ENCODE measurements at places on chromosomes 12 and 14.

GRCh38 chr14:59918824-59919569 is 947 bp upstream of the LRRC9 start:
- peak; percentile 6 for DNase-seq

DNA sequence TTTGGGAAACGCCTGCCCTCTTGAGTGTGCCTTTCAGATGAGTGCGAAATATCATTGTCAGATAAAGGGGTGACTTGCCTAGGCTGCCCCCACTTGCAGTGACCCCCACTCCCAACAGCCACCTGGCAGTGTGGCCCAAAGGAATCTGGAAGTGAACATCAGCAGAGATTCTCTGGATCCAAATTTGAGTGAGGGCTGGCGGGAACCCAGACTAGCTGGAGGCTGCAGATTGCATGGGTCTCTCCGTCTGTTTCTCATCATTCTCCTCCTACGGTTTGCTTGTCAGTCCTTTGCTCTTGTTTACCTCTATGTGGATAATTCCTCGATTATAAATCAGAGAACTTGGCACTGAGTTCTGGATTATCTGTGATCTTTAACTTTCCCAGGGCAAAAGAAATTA is 280.8 kb downstream of the ZFP36L1 start:
- no peak for DNase-seq

GRCh38 chr12:113409462-113410124 is 5.9 kb upstream of the SDS start:
- no peak for DNase-seq

- no peak for DNase-seq
These were observed 218.2 kb downstream of the PRKD1 start for GRCh38 chr14:29709490-29709889.

DNA sequence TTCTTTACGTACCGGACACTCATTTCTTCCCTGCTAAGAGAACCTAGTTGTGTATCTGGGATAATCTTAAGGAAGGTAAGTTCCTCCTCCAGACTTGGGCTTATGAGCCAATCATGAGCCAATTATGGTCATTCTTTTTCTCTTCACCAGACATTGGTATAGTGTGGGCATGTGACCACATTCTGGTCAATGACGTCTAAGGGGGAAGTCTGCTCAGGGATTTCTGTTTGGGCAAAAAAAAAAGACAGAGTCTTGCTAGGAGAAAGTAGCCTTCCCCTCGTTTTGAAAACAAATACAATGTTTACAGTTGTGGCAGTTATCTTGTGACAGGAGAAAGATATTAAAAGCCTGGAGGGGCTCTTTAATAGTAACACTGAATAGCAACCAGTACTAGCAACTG is 20.1 kb upstream of the PLXNC1 start:
- no peak for DNase-seq

GRCh38 chr12:26821212-26821701 is 11.7 kb downstream of the ITPR2 start:
- no peak for DNase-seq

- DNase-seq, result no peak
These were observed 1.3 kb downstream of the ZNF219 start for GRCh38 chr14:21096978-21097635.

- no peak for DNase-seq
These were observed 858.1 kb downstream of the NRXN3 start for GRCh38 chr14:79028281-79028680.

DNA sequence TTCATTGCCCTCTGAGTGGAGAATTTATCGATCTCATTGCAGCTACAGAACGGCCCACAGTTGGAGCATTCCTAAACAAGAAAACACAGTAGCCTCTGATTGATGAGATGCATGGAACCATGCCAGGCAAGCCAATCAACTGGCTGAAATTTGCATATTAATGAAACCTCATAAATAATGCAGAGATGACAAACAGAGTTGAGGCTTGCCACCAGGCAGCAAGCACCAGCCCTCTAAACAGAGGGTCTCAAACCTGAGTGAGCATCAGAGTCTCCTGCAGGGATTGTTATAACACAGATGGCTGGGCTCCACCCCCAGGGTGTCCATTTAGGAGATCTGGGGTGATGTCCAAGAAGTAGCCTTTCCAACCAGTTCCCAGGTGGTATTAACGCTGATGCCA is 60.9 kb upstream of the CMKLR1 start:
- peak; percentile 91 for DNase-seq

- DNase-seq, result no peak
These were observed 51.3 kb upstream of the PPP2R5C start for GRCh38 chr14:101709962-101710931.

DNA sequence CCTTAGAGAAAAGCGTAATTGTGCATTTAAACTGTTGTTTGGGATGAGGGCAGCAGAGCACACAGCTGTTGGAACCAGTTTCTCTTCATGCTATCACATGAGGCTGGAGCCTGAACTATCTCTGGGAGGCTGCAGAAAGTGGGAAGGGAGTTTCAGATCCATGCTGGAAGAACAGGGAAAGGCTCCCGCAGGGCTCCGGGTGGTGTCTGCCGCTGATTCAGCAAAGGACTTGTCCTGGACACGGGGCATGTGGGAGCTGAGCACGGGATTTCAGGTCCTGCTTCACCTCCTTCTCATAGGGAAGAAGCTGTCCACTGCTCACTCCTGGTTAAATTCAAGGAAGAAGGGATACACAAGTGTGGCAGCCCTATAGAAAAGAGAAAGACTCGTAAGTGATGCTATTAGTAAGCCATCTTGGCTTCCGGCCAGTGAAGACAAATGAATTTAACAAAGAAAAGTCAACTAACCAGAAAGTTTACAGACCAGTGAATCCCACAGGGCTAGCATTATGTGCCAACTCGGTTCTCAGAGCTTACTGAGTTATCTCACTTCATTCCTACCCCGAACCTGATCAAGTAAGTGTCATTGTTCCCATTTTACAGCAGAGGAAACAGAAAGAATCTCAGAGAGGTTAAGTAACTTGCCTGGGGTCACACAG is 6.7 kb upstream of the FZD10 start:
- DNase-seq, result no peak

DNA sequence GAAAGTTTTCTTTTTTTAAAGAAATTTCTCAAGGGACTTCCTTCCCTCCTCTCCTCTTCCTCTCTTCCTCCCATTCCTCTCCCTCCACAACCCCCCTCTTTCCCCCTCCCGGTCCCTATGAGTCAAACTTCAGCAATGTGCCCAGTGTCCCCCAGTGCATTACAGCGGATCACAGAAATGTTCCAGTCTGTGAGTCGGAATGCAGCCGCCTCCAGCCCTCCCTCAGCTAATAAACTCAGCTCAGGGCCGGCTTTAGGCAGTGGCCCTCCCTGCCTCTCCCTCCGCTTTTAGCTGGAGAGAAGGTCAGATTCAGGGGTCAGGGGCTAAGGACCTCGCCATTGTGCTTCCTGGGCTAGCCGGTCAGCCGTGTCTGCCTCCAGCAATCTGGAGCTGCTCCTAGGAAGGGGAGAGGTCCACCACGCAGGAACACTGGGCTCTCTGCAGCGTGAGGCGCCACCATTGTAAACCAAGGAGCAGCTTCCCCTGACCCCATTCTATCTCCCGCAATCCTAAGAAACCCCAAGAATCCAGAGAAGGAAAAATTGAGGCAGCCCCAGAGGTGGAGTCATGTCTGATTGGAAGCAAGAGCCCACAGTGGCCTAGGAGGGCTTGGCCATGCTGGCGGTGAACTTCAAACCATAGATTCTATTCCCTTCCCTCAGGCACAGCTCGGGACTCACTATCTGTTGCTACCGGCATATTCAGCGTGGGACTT is 1.1 kb upstream of the HDAC7 start:
- DNase-seq, result no peak

- no peak for DNase-seq
These were observed 103.0 kb downstream of the PRMT8 start for GRCh38 chr12:3593906-3594483.

DNA sequence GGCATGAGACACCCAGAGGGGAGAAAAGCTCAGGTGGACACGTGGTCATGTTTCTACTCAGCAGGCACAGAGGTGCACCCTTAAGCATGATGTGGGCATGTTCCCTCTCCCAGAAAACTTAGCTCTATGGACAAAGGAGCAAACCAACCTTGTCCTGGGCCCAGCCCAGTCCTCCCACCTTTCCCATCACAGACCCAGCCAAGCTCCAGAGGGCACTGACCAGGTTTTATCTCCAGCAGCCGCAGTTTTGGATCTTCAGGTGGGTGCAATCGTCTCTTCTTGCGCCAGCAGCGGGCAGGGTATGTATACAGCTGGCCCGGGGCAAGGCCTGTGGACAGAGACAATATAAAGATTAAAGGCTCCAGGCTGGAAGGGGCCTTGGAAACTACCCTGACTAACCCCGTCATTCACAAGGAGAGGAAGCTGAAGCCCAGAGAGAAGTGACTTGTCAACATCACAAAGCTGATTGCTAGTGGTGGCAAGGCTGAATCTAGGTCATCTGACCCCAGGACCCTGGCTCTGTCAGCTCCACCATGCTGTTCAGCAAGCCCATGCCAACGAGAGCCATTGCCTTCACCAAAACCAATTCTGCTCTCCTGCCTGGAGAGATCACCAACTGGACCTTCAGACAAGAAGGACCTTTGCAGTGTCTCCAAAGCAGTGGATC is 140.7 kb downstream of the DPF3 start:
- no peak for DNase-seq

- peak; percentile 4 for DNase-seq
These were observed 1.1 kb downstream of the INHBE start for GRCh38 chr12:57456145-57456700.

- DNase-seq, result no peak
These were observed 16.4 kb downstream of the NOC4L start for GRCh38 chr12:132160601-132161035.

DNA sequence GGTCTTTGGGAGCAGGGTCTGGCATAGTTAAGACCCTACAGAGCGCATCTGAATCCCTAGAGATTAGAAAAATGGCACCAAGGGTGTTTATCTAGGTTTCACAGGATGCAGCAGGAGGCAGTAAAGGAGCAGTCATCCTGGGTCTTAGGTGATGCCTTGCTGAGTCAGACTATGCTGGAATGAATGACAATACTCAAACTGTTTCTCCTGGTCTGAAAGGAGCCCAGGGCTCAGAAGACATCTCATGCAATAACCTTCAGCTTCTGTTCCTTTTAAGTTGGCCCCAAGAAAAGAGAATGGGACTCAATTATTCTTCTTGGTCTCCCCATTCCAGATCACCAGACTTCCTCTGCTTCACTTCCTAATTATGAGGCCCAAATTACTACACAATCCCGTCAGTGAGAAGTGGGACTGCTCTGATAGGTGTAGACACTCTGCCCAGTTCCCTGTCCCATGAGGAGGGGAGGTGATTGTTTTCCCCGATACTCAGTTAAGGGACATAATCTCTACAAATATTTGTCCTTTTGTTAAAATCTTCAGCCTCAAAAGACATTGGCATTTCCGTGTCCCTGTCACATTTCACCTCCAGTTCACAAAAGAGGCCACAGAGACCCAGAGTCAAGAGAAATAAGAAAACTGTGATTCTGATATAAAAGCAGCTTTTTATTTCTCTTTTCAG is 14.8 kb upstream of the APOF start:
- no peak for DNase-seq

DNA sequence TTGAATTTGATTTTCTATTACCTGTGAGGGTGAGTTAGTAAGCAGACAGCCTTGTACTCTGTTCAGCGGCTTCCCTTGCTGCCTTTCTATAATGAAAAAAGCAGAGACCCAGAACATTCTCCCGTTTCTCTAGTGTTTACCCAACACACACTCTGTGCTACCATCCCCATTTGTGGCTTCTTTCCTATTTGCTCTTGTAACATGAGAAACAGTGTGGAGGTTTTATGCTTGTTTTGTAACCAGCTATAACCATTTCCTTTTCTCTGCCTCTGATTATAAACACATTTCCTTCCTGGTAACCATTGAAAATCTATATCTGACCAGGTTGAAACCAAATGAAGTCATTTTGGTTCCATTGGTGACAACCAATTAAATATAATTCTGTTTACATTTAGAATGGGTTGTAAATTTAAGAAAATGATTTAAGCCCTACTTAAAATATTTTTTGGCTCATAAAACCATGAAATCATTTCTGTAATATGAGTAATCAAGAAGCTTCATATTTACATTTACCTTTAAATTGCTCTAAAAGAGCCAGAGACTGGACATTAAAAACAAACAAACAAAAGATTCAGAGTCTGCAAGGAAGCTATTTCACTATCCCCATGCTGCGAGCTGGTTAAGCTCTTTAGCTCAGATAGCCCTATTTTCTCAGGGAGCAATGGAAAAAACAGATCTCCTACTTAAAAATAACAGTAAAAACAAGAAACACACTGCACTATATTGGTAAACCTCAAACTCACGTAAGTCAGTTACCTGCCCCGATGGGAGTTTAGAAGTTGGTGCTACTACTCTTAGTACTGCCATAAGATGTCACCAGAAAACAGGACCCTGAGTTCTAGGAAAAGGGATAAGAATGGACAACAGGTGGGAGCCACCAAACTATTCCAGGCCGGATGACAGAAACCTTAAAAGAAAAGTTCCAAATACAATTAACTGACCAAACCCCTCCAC is 206.5 kb upstream of the EEA1 start:
- DNase-seq, result no peak

DNA sequence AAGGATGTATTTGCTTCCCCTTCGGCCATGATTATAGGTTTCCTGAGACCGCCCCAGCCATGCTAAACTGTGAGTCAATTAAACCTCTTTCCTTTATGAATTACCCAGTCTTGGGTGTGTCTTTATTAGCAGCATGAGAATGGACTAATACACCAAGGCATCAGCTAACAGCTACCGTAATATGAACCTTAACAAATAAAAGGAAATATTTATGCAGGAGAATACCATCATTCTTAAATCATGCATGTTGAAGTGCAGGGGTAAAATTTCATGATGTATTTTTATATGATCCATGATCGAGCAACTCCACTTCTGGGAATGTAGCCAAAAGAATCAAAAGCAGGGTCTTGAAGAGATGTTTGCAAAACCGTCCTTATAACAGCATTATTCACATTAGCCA is 379.0 kb downstream of the NPAS3 start:
- DNase-seq, result no peak

- DNase-seq, result no peak
These were observed 105.5 kb upstream of the CCND2 start for GRCh38 chr12:4168036-4168435.

DNA sequence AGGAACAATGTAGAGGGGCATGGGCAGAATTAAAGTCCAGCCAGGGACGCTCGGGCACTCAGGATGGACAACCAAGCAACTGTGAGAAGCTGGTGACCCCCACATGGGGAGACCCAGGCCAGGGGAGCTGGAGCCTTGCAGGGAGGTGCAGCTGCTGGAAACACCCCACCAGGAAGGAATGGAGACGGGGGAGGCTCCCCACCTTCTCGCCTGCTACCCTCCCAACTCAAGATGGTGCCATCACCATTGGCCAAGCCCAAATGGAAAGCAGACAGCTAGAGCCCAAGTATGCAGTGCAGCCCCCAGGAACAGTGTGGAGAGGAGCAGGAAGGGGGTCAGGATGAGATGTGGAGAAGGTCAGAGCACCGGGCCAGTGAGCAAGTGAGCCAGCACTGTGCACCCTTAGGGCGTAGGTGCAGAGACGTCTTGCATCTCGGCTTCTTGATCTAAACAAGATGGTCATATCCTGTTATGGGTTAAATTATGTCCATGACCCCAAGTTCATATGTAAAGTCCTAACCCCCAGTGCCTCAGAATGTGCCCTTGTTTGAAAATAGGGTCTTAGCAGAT is 159.5 kb downstream of the RIMBP2 start:
- no peak for DNase-seq
